ENCODE measurements at places on chromosomes 16 and 17.

DNA sequence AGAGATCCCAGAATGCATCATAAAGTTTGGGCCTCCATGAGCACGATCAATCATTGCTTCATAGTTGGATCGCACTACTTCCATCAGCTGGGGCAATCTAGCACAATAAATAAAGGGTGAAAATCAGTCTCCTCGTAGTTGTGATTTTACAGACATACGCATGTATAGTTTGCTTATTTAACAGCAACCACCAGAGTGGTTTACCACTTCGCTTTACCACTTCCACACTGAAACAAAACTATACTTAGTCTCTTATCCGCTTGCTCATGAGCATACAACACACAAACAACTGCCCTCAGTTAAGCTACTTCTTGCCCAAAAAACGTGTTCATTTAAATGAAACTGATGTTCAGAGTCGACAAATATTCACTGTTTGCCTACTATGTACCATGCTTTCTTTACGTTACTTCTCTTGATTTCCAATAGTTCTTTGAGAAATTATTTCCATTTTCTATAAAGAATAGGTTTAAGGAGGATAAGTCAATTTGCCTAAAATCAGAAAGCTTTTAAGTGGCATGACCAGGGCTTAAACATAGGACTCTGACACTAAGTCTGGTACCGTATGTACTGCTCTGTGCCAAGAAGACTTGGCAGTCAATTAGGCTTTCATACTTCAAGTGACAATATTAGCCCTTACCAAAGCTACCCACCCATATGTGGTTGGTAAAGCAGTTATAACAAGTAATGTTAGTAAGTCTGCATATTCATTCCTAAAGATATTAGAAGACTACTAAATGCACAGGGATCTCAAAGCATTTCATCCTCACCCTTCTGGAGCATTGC, 22.0 kb downstream of the SETD6 start:
- no peak for DNase-seq

DNA sequence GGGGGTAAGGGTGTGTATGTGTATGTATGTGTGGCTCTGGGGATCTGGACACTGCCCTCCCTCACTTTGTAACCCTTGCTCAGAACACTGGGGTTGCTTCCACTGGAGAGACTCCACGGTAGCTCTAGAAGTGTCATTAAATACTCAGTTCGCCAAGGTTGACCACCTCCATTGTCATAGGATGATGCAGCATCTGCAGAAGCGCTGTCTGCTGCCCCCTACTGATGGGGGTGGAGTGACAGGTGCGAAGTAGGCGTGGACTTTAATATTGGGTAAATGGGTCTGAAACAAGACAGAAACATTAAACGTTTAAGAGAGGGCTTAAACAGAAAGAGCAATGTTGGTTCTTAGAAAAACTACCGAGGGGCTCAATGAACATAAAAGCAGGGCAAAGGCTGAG, 35.5 kb upstream of the STAC2 start:
- DNase-seq, result no peak

DNA sequence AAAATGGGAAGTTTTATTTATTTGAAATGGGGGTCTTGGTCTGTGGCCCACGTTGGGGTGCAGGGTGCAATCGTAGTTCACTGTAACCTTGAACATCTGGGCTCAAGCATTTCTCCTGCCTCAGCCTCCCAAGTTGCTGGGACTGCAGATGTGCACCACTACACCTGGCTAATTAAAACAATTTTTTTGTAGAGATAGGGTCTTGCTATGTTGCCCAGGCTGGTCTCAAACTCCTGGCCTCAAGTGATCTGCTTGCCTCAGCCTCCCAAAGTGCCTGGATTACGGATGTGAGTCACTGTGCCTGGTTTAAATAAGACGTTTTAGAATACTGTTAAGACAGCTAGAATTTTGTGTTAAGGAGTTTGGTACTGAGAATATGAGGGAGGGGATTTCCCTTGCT, 15.7 kb downstream of the PSMD11 start:
- no peak for DNase-seq

- no peak for DNase-seq
Measured at GRCh38 chr17:65050438-65050837, 6.1 kb downstream of the GNA13 start.

DNA sequence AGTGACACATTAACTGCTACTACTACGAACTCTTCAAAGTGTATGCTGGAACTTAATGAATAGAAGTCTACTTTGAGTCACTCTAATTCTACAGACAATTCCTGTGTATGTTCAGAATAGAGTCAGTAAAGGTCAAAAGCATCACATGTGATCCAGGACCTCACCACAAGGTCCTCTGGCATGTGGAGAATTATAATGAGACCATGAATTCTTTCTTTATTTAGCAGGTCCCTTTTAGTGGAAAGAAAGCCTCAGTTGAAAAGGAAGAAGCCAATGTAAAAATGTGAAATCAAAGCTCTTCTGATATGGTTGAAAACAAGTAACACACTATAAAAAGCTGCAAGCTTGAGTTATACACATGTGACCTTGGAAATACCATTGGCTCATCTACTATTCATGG, 1612.1 kb upstream of the GOT2 start:
- DNase-seq, result no peak

- no peak for DNase-seq
Measured at GRCh38 chr16:13839577-13839976, 80.4 kb upstream of the ERCC4 start.

DNA sequence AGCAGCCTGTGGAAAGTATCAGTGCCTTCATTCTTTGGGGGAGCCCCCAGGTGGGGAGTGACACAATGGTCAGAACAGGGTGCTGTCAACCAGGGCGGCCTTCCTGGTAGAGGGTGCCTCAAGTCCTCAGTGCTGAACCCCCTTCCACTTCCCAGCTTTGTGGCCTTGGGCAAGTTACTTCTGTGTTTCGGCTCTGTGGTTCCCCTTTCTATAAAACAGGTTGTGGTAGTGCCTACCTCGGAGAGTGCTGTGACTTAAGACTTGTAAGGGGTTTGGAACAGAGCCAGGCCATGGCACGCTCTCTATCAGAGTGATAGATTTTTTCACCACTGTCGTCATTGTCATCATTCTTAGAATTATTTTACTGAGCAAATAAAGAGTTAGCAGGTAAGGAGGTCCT, 141.1 kb downstream of the CCDC182 start:
- DNase-seq, result no peak

DNA sequence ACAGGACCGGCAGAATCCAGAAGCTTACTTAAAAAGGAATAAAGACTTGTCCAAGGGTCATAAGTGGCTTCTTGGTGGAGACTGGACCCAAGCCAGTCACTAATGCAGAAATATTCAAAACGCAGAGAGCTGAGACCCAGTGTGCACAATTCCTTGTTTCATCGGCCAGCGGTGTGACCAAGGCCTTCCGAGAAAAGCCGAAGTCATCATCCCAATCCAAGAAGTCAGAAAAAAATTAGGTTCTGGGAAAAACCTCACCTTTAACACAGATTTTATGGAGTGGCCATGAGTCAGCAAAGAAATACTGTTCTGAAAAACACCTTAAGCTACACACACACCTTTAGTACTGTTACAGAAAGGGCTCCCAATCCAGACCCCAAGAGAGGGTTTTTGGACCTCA, 1.0 kb upstream of the GCSH start:
- no peak for DNase-seq

GRCh38 chr16:5891296-5891695, 793.7 kb upstream of the EEF2KMT start:
- DNase-seq, result no peak

GRCh38 chr17:50630524-50631194, 4.0 kb upstream of the ABCC3 start:
- DNase-seq, result no peak

DNA sequence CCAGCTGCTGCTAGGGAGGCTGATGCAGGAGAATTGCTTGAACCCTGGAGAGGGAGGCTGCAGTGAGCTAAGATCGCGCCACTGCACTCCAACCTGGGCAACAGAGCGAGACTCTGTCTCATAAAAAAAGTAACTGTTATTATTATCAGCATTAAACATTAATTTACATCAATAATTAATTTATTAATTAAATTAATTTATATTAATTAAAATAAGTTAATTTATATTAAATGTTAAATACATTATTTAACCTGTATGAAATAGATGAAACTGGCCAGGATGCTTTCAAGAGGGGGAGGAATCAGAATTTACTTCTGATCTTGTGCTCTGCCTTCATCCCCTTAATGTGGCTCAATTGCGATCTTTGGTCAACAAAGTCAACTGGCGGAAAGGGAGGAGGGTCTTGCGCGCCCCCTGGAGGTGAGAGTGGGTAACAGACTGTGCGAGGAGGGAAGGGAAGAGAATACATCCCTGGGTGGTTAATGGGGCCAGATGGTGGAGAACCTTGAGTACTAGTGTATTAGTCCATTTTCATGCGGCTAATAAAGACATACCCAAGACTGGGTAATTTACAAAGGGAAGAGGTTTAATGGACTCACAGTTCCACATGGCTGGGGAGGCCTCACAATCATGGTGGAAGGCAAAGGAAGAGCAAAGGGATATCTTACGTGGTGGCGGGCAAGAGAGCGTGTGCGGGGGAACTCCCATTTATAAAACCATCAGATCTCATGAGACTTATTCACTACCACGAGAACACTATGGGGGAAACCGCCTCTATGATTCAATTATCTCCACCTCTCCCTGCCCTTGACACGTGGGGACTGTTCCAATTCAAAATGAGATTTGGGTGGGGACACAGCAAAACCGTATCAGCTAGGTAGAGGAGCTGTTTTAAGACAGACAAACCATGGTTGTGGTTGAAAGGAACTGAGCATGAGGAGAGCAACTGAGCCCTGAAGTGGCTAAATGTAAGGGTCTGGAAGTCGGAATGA, 15.7 kb upstream of the CPPED1 start:
- peak; percentile 46 for DNase-seq

- no peak for DNase-seq
Measured at GRCh38 chr17:50044483-50044882, 11.4 kb upstream of the ITGA3 start.

GRCh38 chr16:46651305-46651704, 30.1 kb upstream of the SHCBP1 start:
- DNase-seq, result no peak

GRCh38 chr16:87435372-87436224, 43.5 kb downstream of the MAP1LC3B start:
- no peak for DNase-seq

DNA sequence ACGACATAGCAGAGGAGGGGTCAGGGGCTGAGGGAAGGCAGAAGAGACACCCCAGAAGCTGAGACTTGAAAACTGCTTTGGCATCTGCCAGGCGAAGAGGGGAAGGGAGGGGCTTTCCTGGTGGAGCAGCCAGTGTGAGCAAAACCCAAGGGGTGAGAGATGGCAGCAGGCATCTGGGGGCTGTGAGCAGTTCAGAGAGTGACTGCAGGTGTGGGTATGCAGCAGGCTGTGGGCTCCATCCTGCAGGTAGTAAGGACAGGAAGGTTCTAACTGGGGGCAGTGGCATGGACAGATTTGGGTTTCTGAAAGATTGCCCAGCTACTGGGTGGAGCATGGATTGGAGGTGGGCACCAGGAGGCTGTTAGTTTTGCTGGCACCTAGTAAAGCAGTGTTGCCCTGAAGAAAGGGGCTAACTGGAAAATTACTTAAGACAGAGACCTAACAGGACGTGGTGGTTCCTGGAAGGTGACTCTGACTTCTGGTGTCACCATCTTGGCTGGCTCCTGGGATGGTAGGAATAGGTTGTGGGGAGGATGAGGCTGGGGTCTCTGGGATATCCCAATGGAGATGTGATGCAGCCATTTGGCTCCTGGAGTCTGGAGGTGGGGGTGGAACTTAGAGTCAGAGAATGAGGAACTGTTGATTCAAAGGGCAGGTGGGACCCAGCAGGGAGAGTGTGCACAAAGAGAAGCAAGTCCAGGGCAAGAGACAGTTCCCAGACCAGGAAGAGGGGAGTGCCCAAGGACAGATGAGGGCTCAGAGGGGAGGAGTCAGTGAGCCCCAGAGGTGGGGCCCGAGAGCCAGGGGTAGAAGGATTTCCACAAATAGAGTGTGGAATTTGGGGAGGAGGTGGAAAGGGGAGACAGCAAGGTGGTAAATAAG, 11.2 kb downstream of the BCL7C start:
- DNase-seq, result no peak

- DNase-seq, result no peak
Measured at GRCh38 chr16:56199164-56199563, 7.9 kb downstream of the GNAO1 start.

- DNase-seq, result no peak
Measured at GRCh38 chr17:73957564-73957963, 245.9 kb upstream of the RPL38 start.

GRCh38 chr17:38800237-38800760, 943 bp upstream of the PIP4K2B start:
- DNase-seq, result peak; percentile 11

DNA sequence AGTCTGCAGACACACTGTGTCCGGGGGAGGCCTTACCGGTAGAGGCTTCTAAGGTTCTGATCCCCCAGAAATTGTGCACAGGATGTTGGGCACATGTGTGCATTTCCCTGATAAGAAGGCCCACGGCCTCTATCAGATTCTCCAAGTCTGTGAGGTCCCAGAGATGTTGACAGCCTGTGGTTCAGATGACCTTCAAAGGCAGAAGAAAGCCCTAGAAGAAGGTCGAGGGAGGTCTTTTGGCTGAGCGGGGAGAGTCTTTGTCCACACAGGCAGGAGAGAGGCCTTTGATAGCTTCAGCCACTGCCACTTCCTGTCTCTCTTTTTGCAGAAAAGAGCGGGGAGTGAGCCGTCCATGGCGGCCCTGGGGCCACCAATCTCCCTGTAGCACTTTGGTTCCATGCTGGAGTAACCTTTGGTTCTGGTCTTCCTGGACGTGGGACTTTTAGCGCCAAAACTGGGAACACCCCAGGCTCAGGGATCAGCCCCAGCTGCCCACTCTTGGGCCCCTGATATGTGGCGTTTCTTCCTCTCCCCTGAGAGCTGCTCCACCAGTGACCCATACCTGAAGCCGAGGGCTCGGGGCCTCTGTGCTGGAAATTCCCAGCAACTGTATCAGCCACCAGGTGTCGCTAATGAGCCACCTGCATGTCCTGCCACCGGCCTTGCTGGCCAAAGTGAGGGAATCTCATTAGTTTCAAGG, 28.1 kb upstream of the LGALS9 start:
- peak; percentile 51 for DNase-seq

- no peak for DNase-seq
Measured at GRCh38 chr17:6435051-6435450, at the start of gene AIPL1. Gene AIPL1 (minus strand): TSS chr17:6435121. CDS start chr17:6435104, 17 bp downstream.

DNA sequence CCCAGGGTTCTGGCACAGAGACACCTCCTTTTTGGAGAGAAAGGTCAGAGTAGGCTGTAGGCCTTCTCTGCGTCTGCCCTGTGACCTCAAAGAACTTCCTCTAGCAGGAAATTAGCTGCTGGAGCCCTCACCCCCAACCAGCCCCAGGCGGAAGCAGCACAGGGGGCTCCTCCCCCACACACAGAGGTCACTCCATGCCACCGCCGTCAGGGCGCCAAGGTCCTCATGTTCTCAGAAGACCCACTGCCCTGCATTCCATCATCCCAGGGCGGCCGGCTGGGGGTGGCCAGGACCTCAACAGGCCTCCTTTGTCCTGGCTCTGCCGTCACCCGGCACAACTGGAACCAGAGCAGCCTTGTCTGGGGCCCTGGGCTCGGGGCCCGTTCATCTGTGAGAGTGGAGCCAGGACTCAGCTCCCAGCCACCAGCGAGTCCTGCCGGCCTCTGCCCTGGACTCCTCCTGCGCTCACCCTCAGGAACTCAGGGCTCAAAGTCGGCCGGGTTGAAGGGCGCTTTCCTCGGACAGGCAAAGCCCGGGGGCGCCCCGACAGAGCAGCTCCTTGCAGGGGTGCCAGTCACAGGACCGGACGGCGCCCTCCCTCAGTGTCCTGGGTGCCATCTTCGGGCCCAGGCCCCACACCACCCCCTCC, 1.2 kb downstream of the TMC6 start:
- DNase-seq, result peak; percentile 95

Data from globus pallidus (tissue), 1 donor.